T-helper 2 cell treated with Interferon-gamma antibody and Interleukin-4, amounts not matched to agents 5 μg/mL and 100 μg/mL, for 36 hours (primary cell): ENCODE measurements at places on chromosomes 6 and 20.

GRCh38 chr6:44076356-44077213 is 50.7 kb downstream of the MRPL14 start:
- no peak for DNase-seq
- peaks cover 4% of the 10 kb centered on the region for H3K27me3 ChIP-seq
- no peak overlapping the region for H3K27ac ChIP-seq
- no peak overlapping the region for H3K4me3 ChIP-seq
- no peaks in the 10 kb centered on the region for H3K36me3 ChIP-seq

- H3K4me1 ChIP-seq = peaks cover 16% of the 10 kb centered on the region
- H3K27ac ChIP-seq = no peak overlapping the region
- DNase-seq = no peak
- H3K27me3 ChIP-seq = no peaks in the 10 kb centered on the region
- no peak overlapping the region for H3K4me3 ChIP-seq
These were observed 29.2 kb downstream of the TGM2 start for GRCh38 chr20:38135651-38136420.

DNA sequence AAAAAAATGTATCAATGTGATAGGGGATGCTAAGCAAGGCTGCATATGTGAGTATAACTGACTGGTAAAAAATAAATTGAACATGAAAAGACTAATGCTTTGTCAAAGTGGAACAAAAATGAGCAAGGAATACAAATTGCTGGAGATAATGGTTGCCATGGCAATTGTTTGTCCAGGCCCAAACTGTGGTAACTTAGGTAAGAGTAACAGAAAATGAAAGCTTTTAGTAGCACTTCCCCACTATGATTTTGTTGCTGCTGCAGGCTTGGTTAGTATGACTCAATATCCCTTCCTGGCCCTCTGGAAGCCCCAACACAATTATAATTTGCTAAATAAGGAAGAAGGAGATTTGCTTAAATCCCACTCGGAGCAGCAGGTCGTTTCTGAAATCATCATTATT is 577.1 kb downstream of the DOK5 start:
- no peak overlapping the region for H3K27ac ChIP-seq
- H3K4me3 ChIP-seq = no peak overlapping the region
- no peaks in the 10 kb centered on the region for H3K36me3 ChIP-seq
- no peaks in the 10 kb centered on the region for H3K4me1 ChIP-seq
- DNase-seq = no peak
- no peaks in the 10 kb centered on the region for H3K27me3 ChIP-seq

DNA sequence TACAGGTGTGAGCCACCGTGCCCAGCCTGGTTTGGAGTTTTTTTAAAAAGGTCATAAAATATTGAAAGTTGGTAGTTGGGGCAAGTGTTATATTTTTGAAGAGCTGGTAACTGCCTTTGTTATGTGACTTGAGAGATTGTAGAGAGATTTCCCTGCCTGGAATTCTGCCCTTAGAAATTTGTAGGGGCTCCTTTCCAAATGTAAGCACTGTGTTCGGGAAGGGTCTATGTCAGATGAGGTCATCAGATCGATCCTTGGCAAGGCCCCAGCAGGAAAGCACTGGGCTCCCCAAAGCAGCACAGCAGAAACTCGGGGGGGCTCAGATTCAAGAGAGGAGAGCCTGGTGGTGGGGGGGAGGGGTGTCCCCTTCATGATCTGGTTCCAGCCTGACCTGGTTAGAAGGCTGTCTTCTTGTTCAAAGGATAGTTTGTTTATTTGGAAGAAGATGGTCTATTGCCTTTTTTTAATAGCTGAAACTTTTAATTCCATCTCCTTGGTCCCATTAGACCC is 220.2 kb downstream of the UST start:
- DNase-seq = no peak
- no peaks in the 10 kb centered on the region for H3K4me1 ChIP-seq
- peaks cover 16% of the 10 kb centered on the region for H3K27me3 ChIP-seq
- no peak overlapping the region for H3K27ac ChIP-seq
- no peak overlapping the region for H3K4me3 ChIP-seq

DNA sequence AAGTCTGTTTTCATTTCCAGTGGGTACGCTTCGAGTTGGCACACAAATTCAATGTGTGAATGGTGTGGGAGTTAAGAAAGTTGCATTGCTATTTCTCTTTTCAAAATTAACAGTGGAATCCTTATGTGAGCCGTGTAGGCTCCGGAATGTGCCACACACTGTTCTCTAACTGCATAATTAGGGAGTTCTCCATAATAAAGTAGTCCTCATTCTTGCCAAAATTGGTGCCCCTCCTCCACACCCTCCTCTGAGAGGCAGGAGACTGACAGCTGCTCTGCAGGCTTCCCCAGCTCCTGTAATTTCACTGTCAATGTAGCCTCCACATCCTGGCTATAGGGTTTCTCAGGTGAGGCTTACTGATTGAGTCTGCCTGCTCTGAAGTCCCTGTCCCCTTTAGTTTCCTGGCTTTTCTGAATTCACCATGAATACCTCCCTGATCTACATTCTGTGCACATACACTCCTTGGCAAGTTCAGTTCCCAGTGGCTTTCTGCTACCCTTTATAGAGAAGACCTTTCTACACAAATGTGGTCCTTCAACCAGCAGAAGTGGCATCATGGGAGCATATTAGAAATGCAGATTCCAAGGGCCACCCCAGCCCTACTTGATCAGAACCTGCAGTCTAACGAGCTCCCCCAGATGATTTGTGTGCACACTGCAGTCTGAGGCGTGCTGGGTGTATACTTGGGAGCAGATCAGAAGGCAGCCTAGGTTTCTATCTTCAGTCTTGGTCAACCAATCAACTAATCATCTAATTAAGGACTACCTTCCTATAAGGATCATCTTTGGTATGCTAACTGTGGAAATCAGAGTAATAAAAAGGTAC is 19.9 kb upstream of the CCN6 start:
- no peak for DNase-seq
- no peaks in the 10 kb centered on the region for H3K27me3 ChIP-seq
- H3K4me3 ChIP-seq = peak overlapping the region; percentile 36

DNA sequence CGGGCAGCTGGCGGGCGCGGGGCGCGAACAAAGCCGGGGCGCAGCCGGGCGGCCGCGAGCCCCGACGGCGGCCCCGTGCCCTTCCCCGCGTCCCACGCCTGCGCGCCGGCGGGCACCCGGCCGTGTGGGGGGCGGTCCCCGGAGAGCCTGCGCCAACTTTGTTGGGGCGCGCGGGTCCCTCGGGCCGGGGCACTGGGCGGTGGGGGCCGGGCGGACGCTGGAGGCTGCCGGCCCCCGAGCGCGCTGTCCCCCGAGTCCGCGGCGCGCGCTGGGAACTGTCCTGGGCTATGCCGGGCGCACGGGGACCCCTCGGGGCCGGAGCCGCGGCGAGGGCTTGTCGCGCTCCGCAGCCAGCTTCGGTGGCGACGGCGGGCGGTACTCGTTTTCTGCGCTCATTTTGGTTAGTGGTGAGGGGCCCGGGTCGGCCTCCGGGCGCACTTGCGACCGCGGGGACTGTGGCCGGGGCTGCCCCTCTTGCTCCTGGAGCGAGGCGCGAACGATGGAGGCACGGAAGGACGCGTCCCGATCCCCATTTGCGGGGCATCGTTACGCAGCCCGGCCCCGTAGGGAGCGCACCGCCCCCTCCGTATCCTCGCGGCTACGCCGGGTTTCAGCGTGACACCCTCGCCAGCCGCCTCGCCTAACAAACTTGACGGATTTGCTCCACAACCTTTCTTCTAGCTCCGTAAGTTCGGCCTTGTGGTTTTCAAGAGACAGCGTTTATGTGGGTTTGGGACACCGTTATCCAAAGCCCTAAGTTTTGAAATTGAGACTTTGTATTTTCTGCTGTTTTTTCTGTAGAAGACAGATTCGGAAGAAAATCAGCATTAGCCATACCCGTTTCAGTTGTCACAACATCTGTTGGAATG is 622 bp downstream of the SS18L1 start:
- H3K4me1 ChIP-seq = peaks cover 36% of the 10 kb centered on the region
- peak overlapping the region; percentile 81 for H3K27ac ChIP-seq

GRCh38 chr6:111381123-111381522 is 101.9 kb downstream of the REV3L start:
- peaks cover 63% of the 10 kb centered on the region for H3K36me3 ChIP-seq
- DNase-seq = no peak
- H3K4me3 ChIP-seq = no peak overlapping the region
- no peak overlapping the region for H3K27ac ChIP-seq
- H3K4me1 ChIP-seq = peaks cover 28% of the 10 kb centered on the region

- no peaks in the 10 kb centered on the region for H3K27me3 ChIP-seq
- peaks cover 3% of the 10 kb centered on the region for H3K4me1 ChIP-seq
- H3K27ac ChIP-seq = no peak overlapping the region
These were observed 28.9 kb upstream of the SMIM29 start for GRCh38 chr6:34277763-34278112.

DNA sequence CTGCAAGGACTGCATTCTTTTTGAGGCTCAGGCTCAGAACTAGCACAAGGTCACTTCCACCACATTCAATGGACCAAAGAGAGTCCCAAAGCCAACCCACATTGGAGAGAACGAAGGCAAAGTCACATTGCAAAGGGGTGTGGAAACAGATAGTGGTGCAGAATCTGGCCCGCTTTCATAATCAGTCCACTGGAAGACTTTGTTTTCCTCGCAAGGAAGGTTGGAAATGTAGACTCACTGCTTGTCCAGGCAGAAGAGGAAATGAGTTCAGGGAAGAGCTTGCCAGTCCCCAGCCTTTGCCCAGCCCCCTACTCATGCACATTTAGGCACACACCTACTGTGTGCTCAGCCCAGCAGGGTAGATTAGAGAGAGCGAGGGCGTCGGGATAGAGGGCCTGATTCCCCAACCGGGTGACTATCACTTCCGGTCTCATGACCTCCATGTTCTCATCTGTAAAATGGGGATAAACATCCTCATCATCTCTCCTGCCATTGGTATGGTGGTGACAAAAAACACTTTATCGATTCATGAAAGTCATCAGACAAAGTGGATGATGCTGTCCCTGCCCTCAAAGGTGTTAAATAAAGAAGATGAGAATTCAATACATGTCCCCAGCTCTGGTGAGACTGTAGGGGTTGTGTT is 24.3 kb upstream of the CCN5 start:
- no peak for DNase-seq
- H3K27ac ChIP-seq = no peak overlapping the region
- H3K27me3 ChIP-seq = no peaks in the 10 kb centered on the region
- no peaks in the 10 kb centered on the region for H3K36me3 ChIP-seq
- H3K4me3 ChIP-seq = no peak overlapping the region
- H3K4me1 ChIP-seq = peaks cover 2% of the 10 kb centered on the region

GRCh38 chr20:3398681-3399252 is 8.7 kb downstream of the DNAAF9 start:
- peaks cover 7% of the 10 kb centered on the region for H3K27me3 ChIP-seq
- H3K4me3 ChIP-seq = no peak overlapping the region
- DNase-seq = no peak
- peaks cover 2% of the 10 kb centered on the region for H3K4me1 ChIP-seq
- no peaks in the 10 kb centered on the region for H3K36me3 ChIP-seq

GRCh38 chr6:15977050-15977449 is 151.8 kb upstream of the MYLIP start:
- no peaks in the 10 kb centered on the region for H3K27me3 ChIP-seq
- H3K4me1 ChIP-seq = peaks cover 2% of the 10 kb centered on the region
- H3K27ac ChIP-seq = no peak overlapping the region
- H3K36me3 ChIP-seq = no peaks in the 10 kb centered on the region
- H3K4me3 ChIP-seq = no peak overlapping the region

- H3K27ac ChIP-seq = peak overlapping the region; percentile 94
- H3K27me3 ChIP-seq = no peaks in the 10 kb centered on the region
- H3K4me1 ChIP-seq = peaks cover 48% of the 10 kb centered on the region
- peak overlapping the region; percentile 99 for H3K4me3 ChIP-seq
- H3K36me3 ChIP-seq = peaks cover 65% of the 10 kb centered on the region
These were observed 2.3 kb downstream of the CCND3 start for GRCh38 chr6:41939176-41939847.

DNA sequence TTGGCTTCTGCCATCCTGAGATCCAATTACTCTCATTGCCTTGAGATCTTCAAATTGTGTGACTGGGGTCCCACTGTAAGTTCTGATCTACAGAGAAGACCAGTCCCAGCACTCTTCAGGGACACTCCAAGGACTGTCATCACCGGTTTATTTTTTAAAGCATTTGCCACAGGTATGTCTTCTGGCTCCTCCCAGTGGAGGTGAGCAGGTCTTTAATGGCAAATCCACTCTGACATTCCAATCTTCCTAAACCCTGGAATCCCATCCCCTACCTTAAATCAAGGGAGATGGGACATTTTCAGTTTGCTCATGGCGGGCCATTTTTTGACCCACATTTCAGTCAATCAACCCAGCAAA is 35.2 kb upstream of the IYD start:
- no peak overlapping the region for H3K4me3 ChIP-seq
- no peak overlapping the region for H3K27ac ChIP-seq
- DNase-seq = no peak
- peaks cover 14% of the 10 kb centered on the region for H3K27me3 ChIP-seq

- peaks cover 55% of the 10 kb centered on the region for H3K4me1 ChIP-seq
- H3K36me3 ChIP-seq = no peaks in the 10 kb centered on the region
- no peak overlapping the region for H3K27ac ChIP-seq
- DNase-seq = no peak
- H3K4me3 ChIP-seq = no peak overlapping the region
These were observed 217.9 kb upstream of the SGK1 start for GRCh38 chr6:134535831-134536230.

GRCh38 chr6:139126255-139126654 is 8.6 kb upstream of the HECA start:
- peaks cover 4% of the 10 kb centered on the region for H3K36me3 ChIP-seq
- H3K4me1 ChIP-seq = peaks cover 51% of the 10 kb centered on the region
- no peak for DNase-seq
- no peaks in the 10 kb centered on the region for H3K27me3 ChIP-seq

DNA sequence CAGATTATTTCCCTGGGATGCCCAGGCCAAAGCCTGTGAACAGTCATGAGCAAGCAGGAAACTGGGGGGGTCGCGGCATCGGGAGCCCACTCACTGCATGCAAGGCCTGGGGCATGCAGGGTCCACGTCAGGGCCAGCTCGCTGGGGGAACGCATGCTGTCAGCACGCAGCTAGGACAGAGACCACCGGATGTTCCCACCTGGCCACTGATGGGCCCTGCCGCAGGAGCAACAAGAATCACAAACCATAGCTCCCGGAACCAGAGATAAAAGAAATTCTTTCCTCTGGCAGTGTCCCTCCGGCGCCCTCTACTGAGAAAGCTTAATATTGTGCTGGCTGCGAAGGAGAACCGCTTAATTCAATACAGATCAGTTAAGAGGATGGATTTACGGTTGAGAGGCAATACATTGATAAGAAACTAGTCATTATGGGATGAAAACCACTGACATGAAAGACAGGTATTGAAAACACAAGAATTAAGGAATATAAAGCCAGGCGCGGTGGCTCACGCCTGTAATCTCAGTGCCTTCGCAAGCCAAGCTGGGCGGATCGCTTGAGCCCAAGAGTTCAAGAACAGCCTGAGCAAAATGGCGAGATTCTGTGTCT is 32.6 kb downstream of the C6orf15 start:
- peak overlapping the region; percentile 26 for H3K4me3 ChIP-seq
- DNase-seq = peak; percentile 49
- peaks cover 6% of the 10 kb centered on the region for H3K4me1 ChIP-seq
- no peaks in the 10 kb centered on the region for H3K36me3 ChIP-seq
